ENCODE measurements at places on chromosomes 7 and 10.

- no peak for DNase-seq
Measured at GRCh38 chr7:68441645-68442044, 1156.6 kb upstream of the AUTS2 start.

DNA sequence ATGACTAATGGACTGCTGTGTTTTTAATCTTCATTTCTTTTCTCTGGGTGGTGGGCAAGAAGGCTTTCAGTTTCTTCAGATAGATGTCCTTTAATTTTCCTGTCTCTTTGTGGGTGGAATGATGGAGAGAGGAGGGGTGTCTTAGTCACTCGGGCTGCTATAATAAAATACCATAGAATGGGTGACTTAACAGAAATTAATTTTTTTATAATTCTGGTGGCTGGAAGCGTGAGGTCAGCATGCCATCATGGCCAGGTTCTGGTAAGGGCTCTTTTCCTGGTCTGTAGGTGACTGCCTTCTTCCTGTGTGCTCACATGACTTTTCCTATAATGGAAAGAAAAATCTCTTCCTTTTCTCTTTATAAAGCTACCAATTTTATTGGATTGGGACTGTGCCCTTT, 6.3 kb downstream of the RSBN1L start:
- DNase-seq = no peak

GRCh38 chr7:140863184-140863583, 61.5 kb downstream of the BRAF start:
- DNase-seq = no peak

DNA sequence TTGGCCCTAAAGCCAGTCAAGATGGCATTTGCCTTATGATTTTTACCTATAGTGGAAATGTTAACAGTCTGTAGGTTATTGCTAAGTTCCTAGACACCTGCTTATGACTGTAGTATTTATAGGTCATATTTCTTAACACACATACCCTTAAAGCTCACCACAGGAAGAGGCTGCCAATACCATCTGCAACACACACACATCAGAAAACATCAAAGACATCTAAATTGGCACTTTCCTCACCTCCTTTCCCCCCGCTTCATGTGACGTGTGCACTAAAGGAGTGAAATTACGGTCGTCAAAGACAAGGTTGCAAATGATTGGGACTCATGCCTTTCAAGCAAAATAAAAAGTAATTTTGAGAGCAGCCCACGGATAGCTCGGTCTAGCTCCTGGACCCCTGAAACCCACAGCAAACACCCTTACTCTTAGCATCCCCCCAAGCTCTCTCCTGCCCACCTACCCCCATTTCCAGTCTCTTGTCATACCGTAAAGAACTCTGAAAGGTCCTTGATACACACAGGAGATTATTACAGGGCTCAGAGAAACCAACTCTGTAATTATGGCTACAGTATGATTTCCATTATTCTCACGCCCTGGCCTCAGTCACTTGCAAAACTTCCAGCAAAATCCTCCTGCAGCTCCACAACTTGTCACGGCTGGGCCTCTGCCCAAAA, 90.5 kb downstream of the PLXNA4 start:
- no peak for DNase-seq

GRCh38 chr7:132537456-132538145, 38.7 kb downstream of the PLXNA4 start:
- peak; percentile 24 for DNase-seq

GRCh38 chr7:96344236-96344635, 22.3 kb upstream of the SLC25A13 start:
- no peak for DNase-seq

- no peak for DNase-seq
Measured at GRCh38 chr10:110209926-110210673, 2.7 kb downstream of the MXI1 start.

DNA sequence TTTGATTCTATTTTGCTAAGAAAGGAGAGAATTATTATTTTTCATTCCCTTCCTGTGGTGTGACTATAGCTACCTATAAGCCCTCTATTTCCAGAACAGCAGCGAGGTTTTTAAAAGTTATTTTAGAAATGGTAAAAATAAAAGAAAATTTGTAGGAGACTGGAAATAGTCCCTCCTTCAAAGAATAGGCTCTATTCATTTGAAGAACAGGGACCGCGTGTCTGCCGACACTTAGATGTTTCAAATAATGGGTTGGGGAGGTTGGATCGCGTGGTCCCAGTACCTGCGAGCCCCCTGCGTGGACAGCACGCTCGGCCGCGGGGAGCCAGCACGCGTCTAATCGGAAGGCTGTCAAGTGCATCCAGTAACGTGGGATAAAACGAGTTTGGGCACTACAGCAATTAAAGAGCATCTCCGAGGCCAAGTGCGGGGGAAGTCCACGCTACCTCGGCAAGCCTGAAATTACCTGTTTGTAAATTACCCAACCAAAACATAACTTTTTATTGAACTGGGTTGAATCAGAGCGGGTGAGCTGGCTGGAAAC, 1.0 kb downstream of the CACNA2D1 start:
- peak; percentile 25 for DNase-seq

DNA sequence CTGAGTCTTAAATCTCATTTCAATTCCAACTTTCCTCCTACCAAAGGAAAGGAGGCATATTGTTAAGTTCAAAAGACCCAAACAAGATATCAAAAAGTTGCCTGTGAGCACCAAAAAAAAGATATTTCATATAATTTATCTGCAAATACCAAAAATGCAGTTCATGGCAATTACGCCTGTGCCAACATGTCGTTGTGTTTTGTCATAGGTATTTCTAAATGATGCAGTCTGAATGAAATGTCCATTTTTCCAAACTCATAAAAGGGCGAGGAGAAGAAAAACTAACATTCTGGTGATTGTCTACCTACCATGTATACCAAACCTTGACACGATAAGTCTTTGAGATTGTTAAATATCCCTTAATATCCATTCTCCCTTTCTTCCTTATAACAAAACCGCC, 109.8 kb downstream of the SGMS1 start:
- no peak for DNase-seq

DNA sequence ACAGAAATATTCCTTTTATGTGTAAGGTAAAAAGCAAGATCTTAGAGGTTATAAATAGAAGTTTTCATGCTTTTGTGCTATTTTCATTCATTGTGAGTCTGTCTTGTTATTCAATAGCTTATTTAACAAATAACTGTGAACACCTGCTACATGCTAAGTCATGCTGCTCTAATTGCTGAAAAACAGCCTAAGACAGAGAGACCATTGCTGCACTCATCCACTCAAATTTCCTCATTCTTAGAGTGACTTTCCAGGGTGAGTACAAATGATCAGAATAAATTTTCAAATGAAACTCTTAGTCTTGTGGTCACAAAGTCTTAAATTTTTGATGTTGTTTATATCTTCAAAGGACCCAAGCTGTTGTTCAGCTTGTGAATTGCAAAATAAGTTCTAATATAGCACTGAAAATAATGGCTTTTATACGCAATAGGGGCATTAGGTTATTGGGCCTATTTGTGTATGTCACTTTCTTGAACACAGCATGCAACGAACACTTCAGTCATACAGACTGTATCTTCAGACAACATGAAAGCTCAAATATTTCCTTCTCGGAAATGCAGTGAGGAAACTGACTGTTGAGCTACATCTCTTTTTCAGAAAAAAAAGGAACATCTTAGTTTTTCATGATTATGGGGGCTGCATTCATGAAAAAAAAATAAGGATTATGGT, 247.9 kb upstream of the PCDH15 start:
- DNase-seq = no peak

- no peak for DNase-seq
Measured at GRCh38 chr7:107690611-107691010, 30.0 kb downstream of the SLC26A4 start.

GRCh38 chr7:28815928-28816373, 142.2 kb downstream of the TRIL start:
- no peak for DNase-seq

DNA sequence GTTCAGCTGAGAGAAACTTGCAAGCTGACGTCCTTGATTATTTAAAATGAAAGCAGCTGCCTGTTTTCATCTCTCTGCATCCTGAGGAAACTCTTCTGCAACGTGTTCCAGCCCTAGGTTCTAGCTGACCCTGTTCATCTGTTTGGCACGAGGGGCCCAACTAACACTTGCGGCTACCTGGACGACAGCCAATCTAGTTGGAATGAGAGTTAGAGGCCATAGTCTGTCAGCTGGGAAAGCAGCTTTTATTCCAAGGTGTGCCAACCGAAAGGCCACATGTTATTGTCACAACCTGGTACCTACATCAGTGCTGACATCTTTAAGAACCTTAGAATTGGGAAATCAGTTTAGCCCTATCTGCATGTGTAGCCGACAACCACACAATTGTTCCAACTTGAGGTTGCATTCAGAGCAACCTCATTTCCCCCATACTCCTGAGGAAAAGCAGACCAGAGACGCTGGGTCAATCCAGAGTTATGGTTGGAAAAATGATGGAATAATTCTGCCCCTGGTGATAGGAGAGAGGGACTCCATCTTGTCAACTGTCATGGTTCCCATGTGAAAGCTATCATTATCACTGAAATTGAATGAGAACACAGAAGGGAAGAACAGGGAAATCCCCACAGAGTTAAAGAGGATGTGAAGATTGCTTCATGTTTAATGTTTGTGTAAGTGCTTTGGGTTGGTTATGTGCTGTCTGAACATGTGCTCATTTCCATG, 121.6 kb downstream of the EGFR start:
- no peak for DNase-seq

- no peak for DNase-seq
Measured at GRCh38 chr10:6701289-6701688, 121.2 kb upstream of the PRKCQ start.

DNA sequence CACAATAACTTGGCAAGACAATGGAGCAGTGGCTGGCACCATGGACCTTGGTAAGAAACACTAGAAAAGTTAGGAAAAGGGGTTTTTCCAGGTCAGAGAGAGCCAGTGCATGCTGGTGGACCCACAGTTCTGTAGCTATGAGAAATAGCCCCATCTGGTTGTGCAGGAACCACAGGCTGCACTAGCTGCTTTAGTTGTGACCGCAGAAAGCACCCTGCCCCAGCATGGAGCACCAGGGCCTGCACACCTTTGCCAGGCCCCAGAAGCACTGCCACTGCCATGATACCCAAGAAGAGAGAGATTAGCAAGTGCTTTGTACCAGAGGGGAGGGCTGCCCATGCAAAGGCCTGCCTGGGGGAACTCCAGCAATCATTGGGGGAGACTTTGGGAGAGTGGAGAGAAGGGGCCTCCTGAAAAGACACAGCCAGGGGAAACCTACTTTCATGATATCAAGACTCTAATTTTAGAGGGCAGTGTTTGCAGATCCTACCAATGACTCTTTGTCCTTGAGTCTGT, 256.1 kb upstream of the C7orf33 start:
- no peak for DNase-seq

- DNase-seq = no peak
Measured at GRCh38 chr7:20122073-20122472, 95.1 kb downstream of the MACC1 start.

GRCh38 chr7:105643384-105643783, 62.1 kb upstream of the EFCAB10 start:
- no peak for DNase-seq

- DNase-seq = no peak
Measured at GRCh38 chr7:105808703-105809590, 67.5 kb downstream of the ATXN7L1 start.

- peak; percentile 59 for DNase-seq
Measured at GRCh38 chr10:107031931-107032699, 132.4 kb downstream of the SORCS1 start.

- DNase-seq = no peak
Measured at GRCh38 chr7:8089036-8089780, 120.6 kb downstream of the GLCCI1 start.

DNA sequence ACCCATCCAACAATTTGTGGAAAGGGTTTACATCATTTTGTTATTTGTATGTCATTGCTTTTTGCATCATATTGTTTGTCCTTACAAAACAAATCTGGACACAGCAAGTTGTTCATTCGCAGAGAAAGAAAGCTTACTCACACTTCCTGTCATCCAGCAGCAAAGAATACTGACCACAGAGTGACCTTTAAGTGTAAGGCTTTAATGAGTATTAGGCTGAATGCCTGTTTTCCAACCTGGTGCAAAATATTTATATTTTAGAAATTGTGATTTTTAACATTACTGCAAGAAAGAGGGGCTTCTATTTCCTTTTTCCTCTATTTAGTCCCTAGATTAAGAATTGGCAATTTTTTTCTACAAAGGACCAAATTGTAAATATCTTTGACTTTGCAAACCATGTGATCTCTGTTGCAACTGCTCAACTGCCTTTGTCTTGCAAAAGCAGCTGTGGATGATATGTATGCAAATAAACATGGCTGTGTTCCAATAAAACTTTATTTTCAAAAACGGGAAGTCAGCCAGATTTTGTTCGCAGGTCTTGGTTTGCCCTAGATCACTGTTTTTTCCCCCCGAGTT, 27.8 kb upstream of the ITGB1 start:
- no peak for DNase-seq

DNA sequence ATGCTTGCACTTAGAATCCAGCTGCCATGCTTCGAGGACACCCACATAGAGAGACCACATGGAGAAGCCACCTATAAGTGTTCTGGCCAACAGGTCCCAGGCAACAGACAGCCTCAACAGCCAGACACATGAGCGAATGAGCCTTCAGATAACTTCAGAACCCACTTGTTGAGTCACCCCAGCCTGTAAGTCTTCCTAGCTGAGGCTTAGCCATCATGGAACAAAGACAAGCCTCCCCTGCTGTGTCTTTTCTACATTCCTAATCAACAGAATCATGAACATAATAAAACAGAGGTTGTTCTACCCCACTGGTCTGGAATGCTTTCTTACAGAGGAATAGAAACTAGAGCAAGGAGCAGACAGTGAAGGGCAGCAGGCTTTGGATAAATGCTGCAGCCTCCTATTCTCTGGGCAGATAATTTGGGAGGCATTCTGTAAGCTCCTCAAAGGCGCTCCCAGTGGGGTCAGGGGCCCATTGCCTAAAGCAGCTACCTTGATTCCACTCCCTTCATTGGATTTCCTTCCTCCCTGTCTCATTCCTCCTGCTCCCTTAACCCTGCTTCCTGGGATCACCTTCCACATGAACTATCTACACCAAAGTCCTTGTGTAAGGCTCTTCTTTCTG, 4.6 kb downstream of the TLL2 start:
- no peak for DNase-seq

GRCh38 chr7:3561932-3562331, 260.9 kb downstream of the SDK1 start:
- no peak for DNase-seq

GRCh38 chr7:43240565-43240964, 128.1 kb downstream of the HECW1 start:
- DNase-seq = no peak

- DNase-seq = no peak
Measured at GRCh38 chr10:97836446-97836845, 13.2 kb upstream of the GOLGA7B start.

DNA sequence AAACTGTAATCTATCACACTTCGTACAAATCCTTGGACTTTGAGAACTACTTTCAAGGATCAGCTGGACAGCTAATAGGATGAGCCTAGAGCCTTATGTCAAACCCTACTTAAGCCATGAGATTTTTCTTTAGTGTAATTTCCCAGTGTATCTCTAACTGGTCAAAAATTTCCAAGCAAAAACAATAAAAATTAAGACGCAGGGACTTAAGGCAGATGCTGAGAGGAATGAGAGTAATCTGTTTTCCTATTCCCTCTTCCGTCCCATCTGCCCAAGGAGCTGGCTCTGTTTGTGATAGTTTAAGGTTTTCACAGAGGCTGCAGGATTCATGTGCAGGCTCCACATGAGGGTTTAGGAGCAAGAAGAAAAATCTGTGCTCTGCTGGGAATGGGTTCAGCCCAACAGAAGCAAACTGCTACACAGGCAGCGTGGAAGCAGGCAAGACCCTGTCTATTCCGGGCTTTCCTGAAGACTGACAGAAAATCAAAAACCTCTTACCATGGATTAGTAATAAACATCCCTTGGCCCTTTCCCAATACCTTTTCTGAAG, 62.2 kb downstream of the ARMH3 start:
- no peak for DNase-seq

All from renal cortex interstitium (tissue), 15 donors.